ENCODE measurements at places on chromosomes 4 and X.

GRCh38 chr4:178789279-178789678 is 1347.0 kb upstream of the AGA start:
- DNase-seq: no peak

- DNase-seq: peak; percentile 56
These were observed 15.7 kb downstream of the FHL1 start for GRCh38 chrX:136162827-136163570.

DNA sequence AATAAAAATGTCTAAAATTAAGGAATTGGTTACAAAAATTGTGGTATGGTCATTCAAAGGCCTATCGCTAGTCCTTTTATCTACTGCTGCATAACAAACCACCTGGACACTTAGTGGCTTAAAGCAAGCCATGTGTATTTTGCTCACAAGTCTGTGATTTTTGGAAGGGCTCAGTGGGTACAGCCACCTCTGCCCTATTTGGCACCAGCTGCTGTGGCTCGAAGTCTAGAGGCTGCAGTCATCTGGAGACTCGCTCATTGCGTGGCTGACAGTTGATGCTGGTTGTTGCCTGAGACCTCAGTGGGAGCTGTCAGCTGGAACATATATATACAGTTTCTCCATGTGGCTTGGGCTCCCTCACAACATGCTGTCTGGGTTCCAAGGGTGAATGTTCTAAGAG is 60.8 kb upstream of the MID1 start:
- no peak for DNase-seq

- no peak for DNase-seq
These were observed 36.0 kb downstream of the IRF2 start for GRCh38 chr4:184438375-184438774.

GRCh38 chr4:124018383-124019317 is 622.1 kb downstream of the SPRY1 start:
- no peak for DNase-seq

- no peak for DNase-seq
These were observed 92.5 kb upstream of the ATP6AP2 start for GRCh38 chrX:40488296-40488695.

DNA sequence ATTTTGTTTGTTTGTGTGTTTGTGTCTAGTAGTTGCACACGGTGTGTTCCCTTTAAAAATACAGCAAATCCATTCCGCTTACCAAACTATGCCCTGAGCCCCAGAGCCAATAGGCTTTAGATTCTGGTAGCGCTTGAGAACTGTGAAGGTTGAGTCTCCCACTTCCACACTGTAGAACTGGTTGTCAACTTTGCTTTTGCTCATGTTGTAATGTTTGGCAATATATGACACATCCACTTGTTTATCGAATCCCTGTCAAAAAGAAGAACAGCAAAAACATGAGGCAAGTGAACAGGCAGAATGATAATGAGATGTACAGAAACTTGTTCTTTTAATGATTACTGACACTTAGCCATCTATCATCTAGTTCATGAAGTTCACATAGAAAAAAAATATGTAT is 200.6 kb downstream of the MAPK10 start:
- no peak for DNase-seq

DNA sequence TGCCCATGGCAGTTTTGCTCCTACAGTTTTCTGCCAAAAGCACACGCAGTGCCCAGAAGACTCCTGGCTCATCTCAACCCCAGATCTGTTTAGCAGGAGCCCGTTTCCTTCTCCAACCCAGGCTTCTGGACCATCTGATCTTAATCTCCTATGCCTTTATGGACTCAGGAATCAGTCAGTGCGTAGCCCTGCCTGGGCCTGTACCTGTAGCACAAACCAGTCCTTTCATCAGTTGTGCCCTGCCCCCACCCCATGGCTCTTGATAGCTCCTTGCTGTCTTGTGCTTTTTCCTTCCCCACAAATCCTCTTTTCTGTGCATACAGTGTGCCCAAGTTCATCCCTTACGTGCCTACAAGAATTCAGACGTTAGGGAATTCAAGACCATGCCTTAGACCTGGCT is 1.5 kb downstream of the ZNF718 start:
- peak; percentile 14 for DNase-seq

- no peak for DNase-seq
These were observed 593.2 kb downstream of the ZNF674 start for GRCh38 chrX:45952030-45952429.

DNA sequence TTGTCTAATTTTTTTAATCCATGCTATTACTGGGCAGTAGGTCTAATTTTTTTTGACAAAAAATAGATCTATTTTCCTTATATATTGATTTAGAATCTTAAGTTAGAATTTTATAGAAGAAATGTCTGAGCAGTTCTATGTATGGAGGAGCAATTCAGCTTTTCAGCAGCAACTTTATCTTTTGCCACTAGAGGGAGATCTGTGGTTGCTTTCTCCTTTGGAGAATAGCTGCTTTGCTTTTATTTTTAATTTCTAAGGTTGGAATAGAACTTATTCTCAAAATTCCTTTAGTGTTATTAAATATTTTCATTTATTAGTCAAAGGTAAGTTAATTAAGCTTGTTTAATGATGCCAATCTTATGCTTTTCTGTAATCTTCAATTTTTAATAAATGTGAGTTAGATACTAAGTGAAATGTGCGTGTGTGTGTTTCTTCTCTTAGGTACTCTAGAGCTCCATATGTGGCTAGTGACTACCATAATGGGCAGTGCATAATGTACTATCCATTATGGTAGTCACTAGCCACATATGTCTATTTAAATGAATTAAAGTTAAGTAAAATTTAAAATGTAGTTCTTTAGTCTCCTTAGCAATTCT is 29.3 kb downstream of the FAM199X start:
- DNase-seq: no peak

DNA sequence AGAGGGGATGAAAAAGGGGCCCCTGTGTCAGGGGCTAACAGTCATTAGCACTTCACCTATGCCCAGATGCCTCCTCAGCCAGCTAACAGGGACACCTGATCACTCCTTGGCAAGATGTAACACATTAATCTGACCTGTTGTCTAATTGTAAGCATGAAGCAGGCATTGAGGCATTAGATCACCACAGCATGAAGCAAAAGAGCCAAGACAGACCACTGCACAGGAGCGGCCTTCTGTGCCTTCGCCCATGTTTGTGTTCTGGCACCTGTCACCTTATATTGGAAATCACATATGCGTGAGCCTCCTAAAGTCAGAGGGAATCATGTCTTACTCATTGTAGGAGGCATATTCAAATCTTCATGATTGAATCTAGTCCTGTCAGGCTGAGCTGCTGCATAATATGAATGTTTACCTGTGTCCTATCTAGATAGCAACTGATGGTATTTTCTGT is 48.4 kb downstream of the PTTG2 start:
- DNase-seq: no peak

DNA sequence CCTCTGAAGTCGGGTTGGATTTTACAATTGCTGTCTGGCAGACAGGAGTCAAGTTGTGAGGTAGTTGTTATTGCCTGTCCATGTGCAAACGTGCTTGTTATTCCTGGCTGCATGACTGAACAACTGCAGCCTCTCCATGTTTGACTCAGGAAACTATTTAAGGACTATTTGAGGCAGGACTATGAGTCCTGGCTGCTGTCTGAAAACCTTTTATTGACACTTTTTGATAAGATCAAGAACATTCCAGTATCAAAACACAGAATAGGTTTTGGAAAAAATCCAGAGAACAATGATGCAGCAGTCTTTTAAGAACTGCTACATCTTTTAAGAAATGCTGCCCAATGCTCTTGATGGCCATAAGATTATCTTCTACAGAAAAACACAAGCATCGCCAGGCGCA is 10.0 kb upstream of the SPRY1 start:
- no peak for DNase-seq

DNA sequence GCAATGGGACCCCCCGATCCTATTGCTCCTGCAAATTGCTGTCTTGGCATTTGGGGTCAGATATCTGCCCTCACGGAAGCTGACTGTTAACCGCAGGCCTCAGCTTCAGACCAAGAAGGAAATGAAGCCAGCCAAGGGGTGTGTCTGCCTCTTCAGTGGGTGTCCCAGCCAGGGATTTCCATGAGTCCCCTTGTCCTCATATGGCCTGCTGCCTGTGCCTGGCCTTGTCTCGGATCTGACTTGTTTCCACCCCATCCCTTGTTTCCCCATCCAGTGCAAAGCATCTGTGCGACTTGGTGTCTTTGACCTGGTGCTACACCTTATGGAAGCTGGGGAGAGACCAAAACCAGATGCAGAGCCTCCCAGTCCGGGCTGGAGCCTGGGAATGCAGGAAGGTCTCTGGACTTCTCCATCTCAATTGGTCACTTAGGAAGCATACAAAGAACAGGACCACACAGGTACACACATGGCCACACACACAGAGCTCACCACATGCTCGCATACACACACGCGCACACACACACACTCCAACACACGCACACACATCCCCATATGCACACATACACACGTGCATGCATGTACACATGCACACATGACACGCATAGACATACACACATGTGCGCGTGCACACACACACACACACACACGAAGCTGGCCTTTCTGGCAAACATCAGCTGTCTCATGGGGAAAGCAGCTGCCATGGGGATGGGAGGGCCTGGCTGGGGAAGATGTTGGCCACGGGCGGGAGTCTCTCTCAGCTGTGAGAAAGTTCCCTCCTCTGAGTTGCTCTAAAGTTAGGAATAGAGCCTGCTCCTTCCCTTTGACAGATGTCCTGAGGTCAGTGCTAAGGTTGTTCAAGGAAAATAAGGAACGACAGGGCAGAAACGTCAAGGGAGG is 65.5 kb downstream of the CRMP1 start:
- DNase-seq: no peak

GRCh38 chrX:38375891-38376290 is 23.5 kb downstream of the OTC start:
- DNase-seq: no peak

DNA sequence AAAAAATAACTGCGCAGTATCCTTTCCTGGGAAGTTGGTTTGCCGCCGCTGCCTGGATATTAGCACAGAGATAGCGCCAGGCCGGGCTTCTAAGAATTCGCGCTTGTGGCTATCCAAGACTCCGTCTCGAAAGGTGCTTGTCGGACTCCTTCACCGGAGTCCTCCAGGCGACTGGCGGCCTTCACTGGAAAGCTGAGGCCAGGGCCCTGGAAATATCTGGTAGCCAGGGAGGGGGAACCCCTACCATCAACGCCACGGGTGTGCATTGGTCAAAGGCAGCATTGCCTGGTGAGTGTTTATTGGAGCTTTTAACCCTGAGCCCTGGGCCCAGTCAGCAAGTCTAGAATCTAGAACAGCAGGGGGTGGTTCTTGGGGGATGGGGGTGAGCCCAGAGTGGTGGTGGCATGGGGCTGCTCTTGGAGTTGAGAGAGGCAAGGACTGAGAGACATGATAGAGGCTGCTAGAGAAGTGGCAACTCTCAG is 577 bp upstream of the PIM2 start:
- DNase-seq: peak; percentile 53

GRCh38 chr4:1069394-1069793 is 44.0 kb downstream of the RNF212 start:
- DNase-seq: no peak

GRCh38 chr4:70754470-70754869 is 32.7 kb downstream of the RUFY3 start:
- DNase-seq: no peak

- DNase-seq: no peak
These were observed 696 bp downstream of the SCRG1 start for GRCh38 chr4:173398220-173398619.

DNA sequence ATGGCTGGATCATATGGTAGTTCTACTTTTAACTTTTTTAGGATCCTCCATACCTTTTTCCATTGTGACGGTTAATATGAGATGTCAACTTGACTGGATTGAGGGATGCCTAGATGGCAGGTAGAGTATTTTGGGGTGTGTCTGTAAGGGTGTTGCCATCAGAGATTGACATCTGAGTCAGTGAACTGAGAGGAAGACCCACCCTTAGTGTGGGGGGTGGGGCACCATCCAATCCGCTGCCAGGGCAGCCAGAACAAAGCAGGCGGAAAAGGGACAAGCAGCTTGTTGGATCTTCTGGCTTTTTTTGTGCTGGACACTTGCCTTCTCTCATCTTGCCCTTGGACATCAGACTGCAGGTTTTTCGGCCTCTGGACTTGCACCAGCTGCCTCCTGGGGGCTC is 168.5 kb upstream of the CXCL13 start:
- DNase-seq: no peak

DNA sequence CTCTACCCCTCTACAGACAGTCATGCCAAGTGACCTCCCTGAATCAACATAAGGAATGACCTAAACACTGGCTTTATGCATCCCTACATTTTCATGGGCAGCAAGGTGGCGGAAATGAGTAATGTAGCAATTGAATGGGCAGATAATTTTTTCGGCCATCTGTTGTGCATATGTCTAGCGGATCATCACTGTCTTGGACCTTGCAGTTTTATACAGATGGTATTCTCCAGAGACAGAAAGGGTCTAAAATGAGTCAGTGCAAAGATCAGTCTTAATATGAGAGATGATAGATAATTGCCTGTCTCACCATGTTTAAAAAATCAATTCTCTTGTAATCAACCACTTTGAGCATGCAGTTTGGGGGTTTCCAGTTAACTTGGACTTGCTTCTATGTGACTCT is 177.3 kb upstream of the DKK2 start:
- no peak for DNase-seq

GRCh38 chr4:29131304-29131703 is 1588.9 kb upstream of the PCDH7 start:
- no peak for DNase-seq

DNA sequence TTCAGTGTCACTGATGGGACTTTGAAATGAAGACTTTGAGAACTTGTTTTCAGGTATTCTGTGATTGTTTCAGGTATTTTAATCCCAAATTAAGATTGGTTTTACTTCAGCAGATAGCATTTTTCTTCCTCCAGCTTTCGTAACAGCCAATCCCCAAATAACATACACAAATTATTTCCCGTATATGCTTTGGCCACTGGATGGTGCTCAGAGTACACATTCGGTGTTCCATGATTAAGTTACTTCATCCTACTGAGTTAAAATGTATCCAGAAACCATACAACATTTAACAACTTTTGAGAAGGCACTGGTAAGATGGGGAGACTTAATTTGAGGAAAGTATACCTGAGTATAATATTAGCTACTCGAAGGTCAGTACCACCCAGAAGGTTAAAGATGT is 233.4 kb upstream of the FAM47A start:
- DNase-seq: no peak

DNA sequence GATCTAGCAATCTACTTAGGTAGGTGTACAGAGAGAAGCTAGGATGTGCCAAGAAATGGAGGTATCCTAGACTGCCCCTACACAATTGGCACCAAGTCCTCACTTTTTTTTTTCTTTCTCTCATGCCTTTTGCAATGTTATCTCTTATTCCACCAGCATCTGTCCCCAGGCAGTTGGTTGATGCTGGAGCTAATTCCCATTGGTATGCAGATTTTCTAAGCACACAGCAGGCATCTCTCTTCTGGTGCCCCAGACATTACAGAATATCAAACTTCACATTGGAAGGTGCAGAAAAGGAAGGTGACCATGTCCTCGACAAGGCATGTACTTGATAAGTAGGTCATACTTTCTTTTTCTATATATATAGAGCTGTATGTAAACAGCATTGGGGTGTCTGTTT is 21.6 kb downstream of the LUZP4 start:
- no peak for DNase-seq

All from stimulated activated CD4-positive, alpha-beta T cell treated with anti-CD3 and anti-CD28 coated beads, Interleukin-15, amount 100 ng/mL, for 24 hours (primary cell).